ENCODE measurements at places on chromosomes 5 and 9.

GRCh38 chr5:134026521-134027287 is 21.9 kb upstream of the VDAC1 start:
- H3K27me3 ChIP-seq = no peaks in the 10 kb centered on the region
- H3K4me1 ChIP-seq = no peaks in the 10 kb centered on the region
- DNase-seq = peak; percentile 46
- H3K4me3 ChIP-seq = no peak overlapping the region
- no peak overlapping the region for H3K27ac ChIP-seq
- no peaks in the 10 kb centered on the region for H3K36me3 ChIP-seq

GRCh38 chr5:149345892-149346222 is 558 bp downstream of the GRPEL2 start:
- peak overlapping the region; percentile 91 for H3K4me3 ChIP-seq
- no peak overlapping the region for H3K27ac ChIP-seq
- H3K36me3 ChIP-seq = peaks cover 16% of the 10 kb centered on the region
- peaks cover 5% of the 10 kb centered on the region for H3K4me1 ChIP-seq
- no peak for DNase-seq

- peaks cover 7% of the 10 kb centered on the region for H3K4me1 ChIP-seq
- no peaks in the 10 kb centered on the region for H3K27me3 ChIP-seq
- H3K27ac ChIP-seq = no peak overlapping the region
- H3K36me3 ChIP-seq = no peaks in the 10 kb centered on the region
These were observed 76.7 kb downstream of the ITGA1 start for GRCh38 chr5:52864371-52864770.

- no peak for DNase-seq
- no peaks in the 10 kb centered on the region for H3K36me3 ChIP-seq
- no peak overlapping the region for H3K4me3 ChIP-seq
These were observed 145.7 kb downstream of the ACER2 start for GRCh38 chr9:19554529-19554928.

DNA sequence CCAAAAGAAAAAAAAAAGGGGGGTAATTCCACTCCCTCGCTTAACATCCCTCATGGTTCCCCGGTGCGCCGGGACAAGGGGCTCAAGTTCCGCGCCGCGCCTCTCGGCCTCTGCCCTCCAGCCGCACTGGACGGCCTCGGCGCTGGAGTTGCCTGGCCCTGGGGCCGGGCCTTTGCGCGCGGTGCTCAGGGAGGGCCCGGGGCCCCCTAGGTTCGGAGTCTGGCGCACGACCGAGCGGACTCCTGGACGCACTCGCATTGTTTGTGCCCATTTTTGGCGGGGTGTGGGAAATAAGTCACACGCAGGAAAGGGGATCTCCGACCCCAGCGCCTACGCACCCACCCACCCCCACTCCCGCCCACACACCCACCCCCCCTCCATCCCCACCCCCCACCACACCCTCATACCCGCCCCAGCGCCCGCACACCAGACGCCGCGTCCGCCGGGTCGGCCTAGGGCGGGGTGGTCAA is 381 bp downstream of the MED22 start:
- peaks cover 15% of the 10 kb centered on the region for H3K4me1 ChIP-seq
- DNase-seq = peak; percentile 42
- peak overlapping the region; percentile 70 for H3K27ac ChIP-seq
- H3K36me3 ChIP-seq = peaks cover 72% of the 10 kb centered on the region
- H3K27me3 ChIP-seq = no peaks in the 10 kb centered on the region
